Stomach (tissue), 19 donors: ENCODE measurements at places on chromosomes 4 and X. TPM values are rescaled to one million over a fixed set of nuclear protein-coding genes. Genes with fewer than 3 reads are reported as not detected.

GSX2 gene
- not detected for total RNA-seq

AKAP4 gene
- total RNA-seq, result not detected

TRIM60 gene
- total RNA-seq, result not detected

PLP1 gene
- 2.3 TPM for total RNA-seq

SERTM2 gene
- 2.3 TPM for total RNA-seq

- no peak overlapping the region for H3K4me3 ChIP-seq
- DNase-seq, result no peak
- H3K4me1 ChIP-seq, result peaks cover 21% of the 10 kb centered on the region
- H3K27me3 ChIP-seq, result no peaks in the 10 kb centered on the region
- no peak overlapping the region for H3K27ac ChIP-seq
- H3K36me3 ChIP-seq, result peaks cover 60% of the 10 kb centered on the region
Observed at GRCh38 chr4:1841201-1841886, 14.6 kb downstream of the LETM1 start.

- no peak overlapping the region for H3K27ac ChIP-seq
- H3K27me3 ChIP-seq, result no peaks in the 10 kb centered on the region
- no peak for DNase-seq
- no peaks in the 10 kb centered on the region for H3K36me3 ChIP-seq
- H3K4me1 ChIP-seq, result peaks cover 43% of the 10 kb centered on the region
Observed at GRCh38 chr4:86977621-86978184, 42.9 kb downstream of the AFF1 start.

DNA sequence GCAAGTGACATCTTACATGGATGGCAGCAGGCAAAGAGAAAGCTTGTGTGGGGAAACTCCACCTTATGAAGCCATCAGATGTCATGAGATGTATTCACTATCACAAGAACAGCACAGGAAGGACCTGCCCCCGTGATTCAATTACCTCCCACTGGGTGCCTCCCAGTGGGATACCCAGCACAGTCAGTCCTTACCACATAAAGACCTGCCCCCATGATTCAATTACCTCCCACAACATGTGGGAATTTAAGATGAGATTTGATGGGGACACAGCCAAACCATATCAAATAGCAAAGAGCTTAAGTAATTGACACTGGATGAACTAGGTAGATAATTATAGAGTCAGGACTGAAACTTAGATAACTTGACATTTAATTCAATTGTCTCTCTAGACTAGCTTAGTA is 85.6 kb downstream of the SLIT2 start:
- no peak for DNase-seq
- no peaks in the 10 kb centered on the region for H3K36me3 ChIP-seq
- H3K27me3 ChIP-seq, result no peaks in the 10 kb centered on the region
- no peak overlapping the region for H3K4me3 ChIP-seq
- no peak overlapping the region for H3K27ac ChIP-seq
- no peaks in the 10 kb centered on the region for H3K4me1 ChIP-seq

- H3K4me3 ChIP-seq, result no peak overlapping the region
- no peaks in the 10 kb centered on the region for H3K4me1 ChIP-seq
- no peak for DNase-seq
- H3K27ac ChIP-seq, result no peak overlapping the region
- H3K36me3 ChIP-seq, result no peaks in the 10 kb centered on the region
Observed at GRCh38 chr4:118867311-118868067, 21.2 kb upstream of the SYNPO2 start.

DNA sequence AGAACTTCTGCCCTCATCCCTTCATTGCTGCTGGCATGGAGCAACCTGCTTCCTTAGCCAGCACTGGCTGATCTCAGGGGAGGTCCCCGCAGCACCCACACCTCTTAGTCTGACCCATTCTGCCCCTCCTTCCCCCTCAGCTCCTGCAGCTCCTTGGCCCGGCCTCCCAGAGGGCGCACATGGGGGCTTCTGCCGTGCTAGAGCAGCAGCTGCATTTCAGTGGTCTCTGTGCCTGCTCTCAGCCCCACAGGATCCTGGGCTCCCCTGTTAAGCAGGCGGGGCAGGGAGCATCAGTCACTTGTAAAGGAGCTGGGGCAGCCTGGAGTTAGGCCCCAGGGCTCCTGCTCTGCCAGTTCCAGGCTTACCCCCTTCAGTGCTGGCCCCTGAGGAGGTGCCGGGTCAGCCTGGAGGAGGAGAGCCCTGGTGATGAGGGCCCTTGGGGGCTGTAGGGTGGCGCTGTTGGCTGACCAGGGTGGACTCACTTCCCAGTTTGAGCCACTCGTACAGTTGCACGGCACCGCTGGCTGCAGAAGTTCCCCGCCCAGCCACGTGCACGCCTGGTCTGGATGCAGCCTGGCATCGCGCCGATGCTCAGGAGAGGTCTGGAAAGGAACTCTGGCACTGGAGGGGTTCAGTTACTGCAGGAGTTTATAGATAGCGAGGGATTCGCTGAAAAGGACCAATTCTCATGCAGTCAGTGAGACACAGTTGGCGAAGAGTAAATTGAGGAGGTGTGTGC is 85.1 kb upstream of the PSAPL1 start:
- DNase-seq, result peak; percentile 46
- H3K36me3 ChIP-seq, result no peaks in the 10 kb centered on the region
- H3K4me3 ChIP-seq, result no peak overlapping the region
- H3K4me1 ChIP-seq, result no peaks in the 10 kb centered on the region
- peaks cover 34% of the 10 kb centered on the region for H3K27me3 ChIP-seq

DNA sequence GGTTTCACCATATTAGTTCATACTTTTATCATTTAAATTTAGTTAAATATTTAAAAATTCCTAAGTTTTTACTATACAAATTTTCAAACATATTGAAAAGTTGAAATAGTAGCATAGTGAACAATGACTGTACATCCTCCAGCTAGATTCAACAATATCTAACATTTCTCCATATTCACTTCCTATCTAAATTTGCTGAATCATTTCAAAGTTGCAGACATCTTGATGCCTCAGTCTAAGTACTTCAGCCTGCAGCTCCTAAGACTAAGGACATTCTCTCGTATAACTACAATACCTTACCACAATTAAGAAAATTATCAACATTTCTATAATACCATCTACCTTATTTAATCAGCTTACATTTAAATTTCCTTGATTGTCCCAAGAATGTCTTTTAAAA is 132.7 kb downstream of the TMEM164 start:
- DNase-seq, result no peak
- H3K27ac ChIP-seq, result no peak overlapping the region
- H3K4me3 ChIP-seq, result no peak overlapping the region

DNA sequence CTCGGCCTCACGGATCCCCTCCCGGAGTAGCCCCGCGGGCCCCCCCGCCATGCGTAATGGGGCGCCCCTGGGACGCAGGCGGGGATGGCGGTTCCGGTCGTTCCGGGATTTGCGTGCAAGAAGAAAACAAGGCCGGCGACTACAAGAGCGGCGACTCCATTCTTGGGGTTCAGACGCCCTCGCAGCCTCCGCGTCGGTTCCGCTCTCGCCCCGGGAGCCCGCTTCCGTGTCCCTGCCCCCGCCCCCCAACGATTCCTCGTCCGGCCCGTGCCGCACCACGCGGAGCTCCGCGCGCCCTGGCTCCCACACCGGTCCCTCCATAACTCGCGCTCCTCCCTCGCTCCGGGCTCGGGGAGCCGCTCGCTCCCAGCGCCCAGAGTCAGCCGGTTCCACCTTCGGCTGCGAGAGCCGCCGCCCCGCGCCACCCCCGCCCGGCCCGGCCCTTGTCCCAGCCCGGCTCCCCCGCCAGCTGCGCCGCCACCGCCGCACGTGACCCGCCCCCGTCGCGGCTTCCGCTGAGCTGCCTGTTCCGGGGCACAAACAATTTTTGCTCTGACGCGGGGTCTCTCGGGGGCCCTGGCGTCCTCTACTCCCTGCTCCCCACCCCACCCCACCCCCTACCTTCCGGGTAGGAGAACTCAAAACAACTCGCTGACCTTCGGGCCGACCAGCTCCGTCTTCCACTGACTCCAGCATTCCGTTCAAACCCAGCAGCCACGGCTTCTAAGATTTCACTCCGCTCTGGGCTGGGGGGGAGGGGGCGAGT is 78.8 kb upstream of the BCOR start:
- H3K27me3 ChIP-seq, result no peaks in the 10 kb centered on the region
- peak overlapping the region; percentile 57 for H3K4me3 ChIP-seq

DNA sequence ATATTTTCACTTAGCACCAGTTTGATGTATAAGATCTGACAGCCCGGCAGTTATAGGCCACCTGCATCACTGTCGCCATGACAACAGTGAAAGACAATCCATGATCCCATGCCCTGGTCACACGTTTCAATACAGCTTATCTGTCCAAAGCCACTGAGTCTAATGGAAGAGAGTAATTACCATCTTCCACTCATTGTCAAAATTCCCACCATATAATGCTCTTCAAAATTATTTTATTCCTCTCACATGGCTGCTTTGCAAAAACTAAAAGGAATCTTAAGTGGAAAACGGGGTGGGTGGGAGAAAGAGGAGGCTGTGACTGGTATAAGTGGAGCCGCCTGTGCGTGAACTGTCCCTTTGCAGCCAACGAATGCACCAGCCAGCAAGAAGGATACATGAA is 44.2 kb downstream of the MAML3 start:
- H3K27me3 ChIP-seq, result no peaks in the 10 kb centered on the region
- H3K36me3 ChIP-seq, result no peaks in the 10 kb centered on the region
- H3K27ac ChIP-seq, result no peak overlapping the region
- DNase-seq, result no peak
- no peak overlapping the region for H3K4me3 ChIP-seq

DNA sequence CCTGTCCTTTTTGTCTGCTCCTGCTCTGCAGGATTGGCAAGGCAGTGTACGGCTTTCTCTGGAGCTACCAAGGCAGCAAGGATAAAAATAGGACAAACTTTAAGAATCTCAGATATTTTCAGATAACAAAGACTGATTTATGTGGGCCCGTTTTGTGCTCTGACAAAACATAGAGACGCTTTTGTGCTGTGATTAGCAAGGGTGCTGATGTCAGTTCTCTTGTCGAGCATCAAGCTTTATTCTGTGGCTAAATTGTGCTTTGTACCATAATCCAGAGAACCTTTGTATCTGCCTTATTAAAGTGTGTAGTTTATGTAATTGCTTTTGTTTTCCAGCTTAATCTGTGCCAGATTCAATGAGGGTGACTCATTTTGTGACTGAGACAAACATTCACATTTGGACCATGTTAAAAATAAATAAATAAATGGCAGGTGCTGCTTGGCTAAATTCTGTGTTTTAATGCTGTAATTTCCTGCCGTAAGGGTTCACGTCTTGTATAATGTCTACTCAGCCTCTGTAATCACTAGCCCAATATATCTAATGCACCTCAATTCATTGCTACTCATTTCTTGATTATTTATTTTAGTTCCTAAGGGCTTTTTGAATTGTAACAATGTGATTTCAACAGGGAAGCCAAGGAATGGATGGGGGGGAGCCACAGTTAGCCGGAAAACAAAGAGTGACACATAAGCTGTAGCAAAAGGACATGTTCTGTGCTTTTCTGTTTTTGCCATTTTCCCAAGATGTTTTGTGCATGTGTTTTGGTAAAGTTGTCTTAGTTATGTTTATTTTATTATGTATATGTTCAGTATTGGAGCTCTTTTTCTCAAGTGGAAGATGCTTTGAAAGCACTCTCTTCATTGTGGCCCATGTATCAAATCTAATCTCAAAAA is 75.1 kb downstream of the GAB1 start:
- H3K27me3 ChIP-seq, result no peaks in the 10 kb centered on the region
- H3K4me3 ChIP-seq, result no peak overlapping the region
- H3K4me1 ChIP-seq, result peaks cover 60% of the 10 kb centered on the region
- H3K27ac ChIP-seq, result peak overlapping the region; percentile 7
